ENCODE measurements at places on chromosomes 5 and 9.

DNA sequence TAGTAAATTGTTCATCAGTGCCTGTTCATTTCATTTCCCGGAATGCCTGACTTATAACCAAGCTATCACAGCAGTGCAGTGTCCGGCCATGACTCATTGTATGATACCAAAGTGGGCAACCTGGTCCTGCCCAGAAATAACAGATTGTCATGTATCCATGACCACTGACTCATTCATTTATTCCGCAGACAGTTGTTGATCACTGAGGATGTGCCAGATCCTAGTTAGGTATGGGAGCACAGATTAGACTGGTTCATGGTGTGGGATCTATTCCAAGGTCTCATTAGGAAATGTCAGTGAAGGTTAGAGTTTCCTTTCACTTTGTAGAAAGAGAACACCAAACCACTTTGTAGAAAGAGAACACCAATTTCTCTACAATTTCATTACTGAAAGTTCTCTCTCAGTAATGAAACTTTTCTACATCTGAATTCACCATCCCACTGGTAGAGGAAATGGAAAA, 8.7 kb downstream of the NREP start:
- DNase-seq = no peak

GRCh38 chr9:13942695-13943094, 371.2 kb downstream of the NFIB start:
- peak; percentile 22 for DNase-seq

- DNase-seq = no peak
These were observed 6.8 kb upstream of the TRMO start for GRCh38 chr9:97928986-97929604.

- DNase-seq = no peak
These were observed 26.7 kb downstream of the F2R start for GRCh38 chr5:76742583-76742982.

DNA sequence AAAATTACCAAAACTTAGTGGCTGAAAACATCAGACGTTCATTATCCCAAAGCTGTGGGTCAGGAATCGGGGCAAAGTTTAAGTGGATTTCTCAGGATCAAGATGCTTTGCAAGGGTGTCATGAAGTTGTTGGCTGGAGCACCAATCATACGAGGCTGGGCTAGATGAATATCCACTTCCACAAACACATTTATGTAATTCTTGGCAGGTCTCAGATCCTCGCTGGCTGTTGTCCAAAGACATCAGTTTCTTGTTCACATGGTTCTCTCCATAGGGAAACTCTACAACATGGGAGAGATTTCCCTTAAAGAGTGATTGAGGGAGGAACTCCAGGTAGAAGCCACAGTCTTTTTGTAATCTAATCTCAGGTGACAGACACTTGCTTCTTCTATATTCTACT, 20.2 kb upstream of the CCDC192 start:
- DNase-seq = no peak

DNA sequence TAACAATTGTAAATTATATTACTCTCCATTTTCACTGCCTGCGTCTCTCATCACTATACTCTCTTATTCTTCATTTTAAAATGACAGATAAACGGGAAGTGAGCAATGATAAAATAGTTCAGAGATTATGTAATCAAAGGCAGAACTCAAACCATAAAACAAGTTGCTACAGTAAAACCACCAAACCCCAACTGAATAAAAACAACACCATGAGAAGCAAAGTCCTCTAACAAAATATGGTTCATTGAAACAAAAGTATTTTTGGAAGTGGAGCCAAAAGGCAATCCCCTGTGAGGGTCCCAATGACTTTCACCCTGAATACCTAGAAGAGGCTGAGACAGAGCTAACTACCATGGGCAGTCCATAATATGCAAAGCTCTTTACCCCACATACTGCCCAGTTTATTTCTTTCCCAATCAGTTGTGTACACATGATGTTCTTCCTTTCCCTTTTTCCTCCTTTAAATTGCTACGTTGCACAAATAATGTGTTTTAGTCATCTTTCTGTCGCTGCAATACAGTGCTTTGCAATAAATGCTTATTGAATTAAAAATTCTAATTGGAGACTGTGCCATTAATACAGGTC, 64.0 kb upstream of the PTGER4 start:
- DNase-seq = peak; percentile 35

DNA sequence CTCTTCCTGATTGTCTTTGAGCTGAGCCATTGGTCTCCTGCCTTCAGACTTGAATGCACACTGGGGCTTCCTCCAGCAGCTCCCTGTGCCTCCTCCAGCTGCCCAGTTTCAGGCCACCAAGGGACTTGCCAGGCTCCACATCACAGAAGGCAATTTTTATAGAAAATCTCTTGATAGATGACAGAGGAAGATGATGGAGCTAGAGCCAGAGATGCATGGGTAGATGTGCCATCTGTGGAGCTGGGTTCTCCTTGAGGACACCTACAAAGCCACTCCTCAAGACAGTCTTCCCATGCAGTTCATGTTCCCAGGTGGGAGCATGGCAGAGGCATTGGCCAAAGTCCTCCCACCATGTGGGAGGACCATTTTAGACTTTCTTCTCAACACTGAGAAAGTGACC, 239.6 kb upstream of the IRX1 start:
- no peak for DNase-seq

- no peak for DNase-seq
These were observed 1727.2 kb downstream of the MAT2B start for GRCh38 chr5:165232509-165233028.

GRCh38 chr9:89884356-89885083, 279.7 kb downstream of the GADD45G start:
- DNase-seq = no peak

GRCh38 chr9:89010526-89011111, 19.4 kb downstream of the S1PR3 start:
- DNase-seq = no peak

DNA sequence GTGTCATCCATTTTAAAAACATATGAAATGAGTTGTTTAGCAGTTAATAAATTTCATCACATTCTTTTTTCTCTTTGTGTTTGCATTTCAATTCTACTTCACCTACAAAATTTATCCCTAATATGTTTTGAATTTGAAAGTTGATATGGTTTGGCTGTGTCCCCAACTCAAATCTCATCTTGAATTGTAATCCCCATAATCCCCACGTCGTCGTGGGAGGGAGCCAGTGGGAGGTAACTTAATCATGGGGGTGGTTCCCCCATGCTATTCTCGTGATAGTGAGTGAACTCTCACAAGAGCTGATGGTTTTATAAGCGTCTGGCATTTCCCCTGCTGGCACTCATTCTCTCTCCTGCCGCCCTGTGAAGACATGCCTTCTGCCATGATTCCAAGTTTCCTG, 200.1 kb downstream of the EPB41L4A start:
- DNase-seq = no peak

- no peak for DNase-seq
These were observed 58.9 kb downstream of the AUH start for GRCh38 chr9:91302831-91303230.

DNA sequence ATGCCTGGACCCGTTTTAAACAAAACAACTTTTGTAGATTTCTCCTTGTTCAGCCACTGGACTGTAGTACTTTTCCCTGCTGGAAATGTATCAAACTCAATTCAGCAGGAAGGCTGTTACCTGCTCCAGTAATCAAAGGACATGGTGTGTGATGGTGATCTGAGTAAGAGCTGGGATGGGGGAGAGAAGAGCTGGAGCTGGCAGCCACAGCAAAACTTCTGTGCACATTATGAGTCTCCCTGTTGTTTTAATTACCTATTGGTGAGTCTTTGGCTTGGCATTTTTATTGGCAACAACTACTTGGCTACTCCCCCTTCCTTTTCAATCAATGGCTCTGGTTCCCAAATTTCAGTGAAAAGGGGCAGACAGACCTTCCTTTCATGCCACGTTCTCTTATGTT, 9.7 kb downstream of the NREP start:
- DNase-seq = no peak

DNA sequence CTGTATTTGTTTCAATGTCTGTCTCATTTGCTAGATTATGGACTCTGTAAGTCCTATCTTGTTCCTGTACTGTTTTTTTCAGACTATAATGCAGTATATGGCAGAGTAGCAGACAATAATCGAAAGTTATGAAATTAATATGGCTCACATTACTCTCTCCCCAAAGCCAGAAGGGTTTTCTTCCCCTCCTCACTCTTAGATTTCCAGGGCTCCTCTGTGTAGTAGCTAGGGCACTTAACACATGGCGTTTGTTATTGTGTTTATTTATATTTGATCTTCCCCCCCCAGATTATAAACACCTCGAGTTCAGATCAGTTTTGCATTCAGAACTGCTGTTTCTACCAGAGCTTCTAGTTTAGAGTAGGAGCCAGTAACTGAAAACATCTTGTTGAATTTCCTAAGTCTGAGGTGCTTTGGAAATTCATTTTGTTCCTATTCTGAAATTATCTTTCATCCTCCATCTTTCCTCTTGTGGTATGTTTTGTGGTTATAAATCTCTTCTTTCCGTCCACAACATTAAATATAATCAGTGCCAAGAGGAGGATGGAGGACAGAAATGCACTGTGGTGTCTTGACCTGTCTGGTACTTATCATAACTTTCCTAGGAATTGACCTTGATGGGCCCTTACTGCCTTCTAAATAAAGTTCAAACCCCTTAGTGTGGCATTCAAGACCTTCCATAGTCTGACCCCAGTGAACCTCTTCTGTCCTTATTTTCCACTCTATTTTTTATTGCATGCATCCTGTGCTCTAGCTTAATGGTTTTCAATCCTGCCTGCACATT, 27.0 kb downstream of the TLE4 start:
- no peak for DNase-seq

DNA sequence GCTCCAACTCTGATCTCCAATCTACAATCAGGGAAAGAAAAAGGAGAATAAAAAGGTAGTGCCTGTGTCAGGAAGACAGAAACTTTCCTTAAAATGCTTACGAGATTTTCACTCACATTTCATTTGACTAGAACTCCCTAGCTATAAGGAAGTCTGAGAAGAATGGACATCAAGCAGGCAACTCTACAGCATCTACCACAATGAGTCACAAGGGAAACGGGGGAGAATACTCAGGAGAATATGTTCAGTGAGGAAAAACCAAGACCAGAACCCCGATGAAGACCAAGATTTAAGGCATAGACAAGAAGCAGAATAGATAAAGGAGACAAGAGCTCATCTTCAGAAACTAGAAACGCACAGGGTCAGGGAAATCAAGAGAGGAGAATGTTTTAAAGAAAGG, 9.0 kb upstream of the SETD9 start:
- DNase-seq = no peak

Measured in activated CD4-positive, alpha-beta T cell treated with anti-CD3 and anti-CD28 coated beads, Interleukin-10, Interleukin-2, amounts not matched to agents 100 ng/mL and 50 ng/mL, durations not matched to agents 16 hours and 8 hours (primary cell).